ENCODE measurements at places on chromosomes 6 and 20. TPM values are rescaled to one million over a fixed set of nuclear protein-coding genes. Genes with fewer than 3 reads are reported as not detected.
A peak's percentile ranks its signal among the peaks of the same experiment; 100 is the strongest.

The DEFB127 gene
- not detected for total RNA-seq

DNA sequence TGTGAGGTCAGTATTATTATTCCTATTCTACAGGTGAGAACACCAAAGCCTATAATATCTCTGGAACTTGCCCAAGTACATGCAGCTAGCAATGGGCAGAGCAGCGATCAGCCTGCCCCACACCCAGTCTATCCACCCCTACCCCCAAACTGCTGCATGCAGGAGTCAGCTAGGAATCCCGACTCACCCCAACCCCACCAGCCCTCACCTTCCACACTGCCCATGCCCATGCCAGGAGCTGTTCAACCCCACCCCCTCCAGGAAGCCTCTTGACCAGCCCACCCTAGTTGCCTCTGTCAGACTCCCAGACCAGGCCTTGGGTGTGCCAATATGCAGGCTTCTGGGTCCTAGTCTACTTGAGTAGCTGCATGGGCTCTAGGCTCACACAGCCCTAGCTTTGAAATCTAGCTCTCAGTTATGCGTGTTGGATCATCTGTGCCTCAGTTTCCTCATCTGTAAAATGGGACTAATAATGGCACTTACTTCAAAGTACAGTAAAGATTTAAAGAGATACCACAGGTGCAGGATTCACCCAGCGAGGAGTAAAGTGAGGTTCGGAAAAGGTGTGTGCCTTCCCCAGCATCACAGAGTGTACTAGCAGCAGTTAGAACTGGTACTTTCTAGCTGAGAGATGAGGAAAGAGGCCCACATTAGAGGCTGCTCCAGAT is 173.2 kb downstream of the VEGFA start:
- DNase-seq: no peak
- no peaks in the 10 kb centered on the region for H3K4me1 ChIP-seq
- peaks cover 4% of the 10 kb centered on the region for H3K27me3 ChIP-seq
- no peak overlapping the region for H3K4me3 ChIP-seq
- no peaks in the 10 kb centered on the region for H3K36me3 ChIP-seq

The ZBP1 gene
- 51.9 TPM for total RNA-seq

- DNase-seq: no peak
- H3K27me3 ChIP-seq: no peaks in the 10 kb centered on the region
- H3K4me3 ChIP-seq: no peak overlapping the region
- H3K4me1 ChIP-seq: no peaks in the 10 kb centered on the region
Observed at GRCh38 chr20:25460566-25461280, 53.2 kb downstream of the GINS1 start.

DNA sequence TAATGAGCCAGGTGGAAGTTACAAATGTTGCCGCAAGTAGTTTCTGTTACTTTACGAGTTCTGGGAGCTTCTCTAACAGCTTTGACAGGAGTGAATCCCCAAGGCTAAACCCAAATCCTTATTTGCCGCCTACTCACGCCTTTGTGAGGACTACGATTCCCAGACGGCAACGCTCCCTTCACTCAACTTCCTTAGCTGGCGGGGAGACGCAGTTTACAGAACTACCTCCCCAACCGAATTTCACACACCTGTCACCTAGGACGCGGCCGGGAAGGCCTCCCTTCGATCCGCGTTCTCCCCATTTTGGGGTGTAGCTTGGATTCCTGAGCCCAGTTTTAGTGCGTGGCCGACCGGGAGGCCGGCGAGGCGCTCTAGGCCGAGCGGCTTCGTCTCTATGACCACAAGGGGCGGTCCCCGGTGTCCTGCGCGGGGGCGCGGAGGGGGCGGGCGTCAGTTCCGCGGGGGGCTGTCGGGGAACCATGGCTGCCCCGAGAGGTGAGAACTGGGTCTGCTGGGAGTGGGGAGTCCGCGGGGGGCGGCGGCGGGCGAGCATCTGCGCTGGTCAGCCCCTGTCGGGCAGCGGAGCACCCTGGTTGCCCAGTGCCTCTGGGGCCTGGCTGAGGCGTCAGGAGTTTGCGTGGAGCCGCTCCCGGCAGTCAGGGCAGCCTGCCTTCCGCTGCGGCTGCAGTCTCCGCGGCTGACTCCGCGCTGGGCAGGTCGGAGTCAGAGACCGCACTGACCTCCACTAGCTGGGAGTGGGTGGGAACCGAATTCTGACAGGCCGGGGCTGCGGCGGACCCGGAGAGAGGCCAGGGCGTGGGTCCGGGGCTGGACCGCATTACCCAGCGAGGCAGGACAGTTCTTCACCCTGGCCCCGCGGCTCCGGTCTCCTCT is at the start of gene SLC35A1:
Gene SLC35A1, plus strand, starts transcription at position 450 of the 894 bp plus-strand sequence. Its CDS starts 30 bp downstream, at position 480.
- peak within 1 kb of the TSS; percentile 91 for H3K27ac ChIP-seq
- peaks cover 7% of the 10 kb centered on the region for H3K27me3 ChIP-seq
- peaks cover 4% of the 10 kb centered on the region for H3K36me3 ChIP-seq
- peak; percentile 82 for DNase-seq
- H3K4me1 ChIP-seq: peaks cover 24% of the 10 kb centered on the region

- no peaks in the 10 kb centered on the region for H3K27me3 ChIP-seq
- no peak overlapping the region for H3K4me3 ChIP-seq
- H3K27ac ChIP-seq: peak overlapping the region; percentile 58
Observed at GRCh38 chr6:135170849-135171248, 10.3 kb upstream of the MYB start.

DNA sequence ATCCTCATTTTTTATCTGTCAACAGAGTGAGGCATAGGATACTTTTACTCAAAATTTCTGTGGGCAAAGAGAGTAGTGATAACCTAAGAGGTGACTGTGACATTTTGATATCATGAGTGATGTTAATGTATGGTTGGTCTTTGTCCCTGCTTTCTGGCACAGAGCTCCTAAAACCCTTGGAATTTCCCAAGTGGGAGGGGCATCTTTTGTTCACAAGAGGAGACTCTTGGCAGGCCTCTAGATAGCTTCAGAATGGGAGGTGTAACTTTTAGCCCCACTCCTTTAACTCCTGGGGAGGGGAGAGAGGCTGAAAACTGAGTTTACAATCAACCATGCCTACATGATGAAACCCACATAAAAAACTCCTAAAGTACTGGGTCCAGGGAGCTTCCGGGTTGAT is 527.8 kb downstream of the RFPL4B start:
- H3K36me3 ChIP-seq: no peaks in the 10 kb centered on the region
- no peaks in the 10 kb centered on the region for H3K4me1 ChIP-seq
- DNase-seq: no peak
- H3K4me3 ChIP-seq: no peak overlapping the region
- H3K27ac ChIP-seq: no peak overlapping the region

GRCh38 chr6:113331021-113331420 is 526.1 kb upstream of the MARCKS start:
- no peaks in the 10 kb centered on the region for H3K27me3 ChIP-seq
- no peak for DNase-seq
- no peak overlapping the region for H3K4me3 ChIP-seq
- H3K4me1 ChIP-seq: no peaks in the 10 kb centered on the region

DNA sequence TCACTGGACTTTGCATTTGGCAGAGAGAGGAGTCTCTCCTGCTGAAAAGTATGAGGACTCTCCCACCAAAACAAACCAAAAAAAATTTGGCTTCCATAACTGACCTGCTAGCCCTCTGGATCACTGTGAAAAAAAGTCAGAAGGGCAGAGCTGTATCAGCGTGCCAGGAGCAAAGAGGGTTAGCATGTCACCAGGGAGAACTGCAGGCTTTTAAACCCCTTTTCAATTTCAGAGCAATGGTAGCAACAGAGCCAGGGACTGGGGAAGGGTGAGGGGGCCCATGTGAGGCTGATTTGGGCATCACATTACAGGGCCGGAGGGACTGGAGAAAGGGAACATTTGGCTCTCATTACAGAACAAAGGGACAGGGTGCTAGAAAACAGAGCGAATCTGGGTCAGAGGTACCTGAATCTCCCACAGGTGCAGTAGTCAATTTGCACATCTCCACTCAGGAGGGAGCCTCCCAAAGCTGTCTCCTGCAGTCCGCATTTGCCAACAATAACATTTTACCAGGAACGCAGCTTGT is 185.7 kb upstream of the EYA4 start:
- no peak overlapping the region for H3K4me3 ChIP-seq
- DNase-seq: no peak
- no peaks in the 10 kb centered on the region for H3K36me3 ChIP-seq
- H3K27ac ChIP-seq: no peak overlapping the region
- H3K27me3 ChIP-seq: no peaks in the 10 kb centered on the region

DNA sequence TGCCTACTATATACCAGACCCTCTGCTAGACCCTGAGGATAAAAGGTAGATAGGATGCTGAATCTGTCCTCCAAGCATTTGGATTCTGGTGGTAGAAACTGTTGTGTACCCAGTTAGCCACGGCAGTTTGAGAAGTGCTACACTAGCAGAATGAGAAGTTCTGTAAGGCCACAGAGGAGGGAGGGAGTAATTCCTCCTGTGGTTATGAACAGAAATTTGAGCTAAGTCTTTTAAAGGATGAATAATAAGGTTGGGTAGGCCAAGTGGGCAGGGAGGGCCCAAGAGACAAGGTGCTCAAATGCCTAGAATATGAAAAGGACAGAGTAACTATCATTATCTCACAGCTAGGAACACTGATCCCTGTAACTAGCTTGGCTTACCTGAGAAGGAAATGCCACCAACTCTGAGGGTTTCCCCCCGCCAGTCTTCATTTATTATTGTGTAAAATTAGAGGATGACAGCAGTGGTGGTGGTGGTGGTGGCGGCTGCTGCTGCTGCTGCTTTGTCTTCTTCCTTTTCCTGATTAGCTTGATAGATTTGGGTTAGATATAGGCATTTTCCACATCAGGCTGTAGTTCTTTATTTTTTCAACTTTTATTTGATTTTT is 243.3 kb downstream of the PRL start:
- H3K4me3 ChIP-seq: no peak overlapping the region
- no peaks in the 10 kb centered on the region for H3K4me1 ChIP-seq
- no peaks in the 10 kb centered on the region for H3K36me3 ChIP-seq

DNA sequence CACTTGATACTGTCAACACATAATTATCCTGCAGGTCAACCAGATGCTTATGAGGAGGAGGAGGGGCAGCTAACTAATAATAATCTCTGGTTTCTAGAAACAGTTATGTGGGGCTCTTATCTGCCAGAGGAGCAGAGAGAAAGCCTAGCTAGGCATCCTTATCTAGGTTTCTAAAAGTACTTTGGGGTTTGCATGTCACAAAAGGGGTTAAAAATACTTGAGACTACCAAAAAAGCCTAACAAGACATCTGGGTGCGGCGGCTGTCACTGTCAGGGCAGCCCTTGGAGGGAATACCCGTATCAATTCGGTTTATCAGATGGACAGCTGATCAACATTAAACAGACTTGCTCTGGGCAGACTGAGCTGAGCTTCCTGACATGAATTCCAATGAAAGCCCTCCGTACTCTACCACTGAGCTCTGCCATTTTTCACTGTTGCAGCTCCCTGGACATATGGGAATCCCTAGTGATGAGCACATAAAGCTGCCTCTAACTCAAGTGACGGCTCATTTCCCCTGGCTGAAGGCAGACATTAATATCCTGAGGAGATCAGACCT is 166.6 kb downstream of the PDSS2 start:
- no peaks in the 10 kb centered on the region for H3K27me3 ChIP-seq
- no peaks in the 10 kb centered on the region for H3K4me1 ChIP-seq
- no peaks in the 10 kb centered on the region for H3K36me3 ChIP-seq
- H3K27ac ChIP-seq: no peak overlapping the region
- no peak for DNase-seq

DNA sequence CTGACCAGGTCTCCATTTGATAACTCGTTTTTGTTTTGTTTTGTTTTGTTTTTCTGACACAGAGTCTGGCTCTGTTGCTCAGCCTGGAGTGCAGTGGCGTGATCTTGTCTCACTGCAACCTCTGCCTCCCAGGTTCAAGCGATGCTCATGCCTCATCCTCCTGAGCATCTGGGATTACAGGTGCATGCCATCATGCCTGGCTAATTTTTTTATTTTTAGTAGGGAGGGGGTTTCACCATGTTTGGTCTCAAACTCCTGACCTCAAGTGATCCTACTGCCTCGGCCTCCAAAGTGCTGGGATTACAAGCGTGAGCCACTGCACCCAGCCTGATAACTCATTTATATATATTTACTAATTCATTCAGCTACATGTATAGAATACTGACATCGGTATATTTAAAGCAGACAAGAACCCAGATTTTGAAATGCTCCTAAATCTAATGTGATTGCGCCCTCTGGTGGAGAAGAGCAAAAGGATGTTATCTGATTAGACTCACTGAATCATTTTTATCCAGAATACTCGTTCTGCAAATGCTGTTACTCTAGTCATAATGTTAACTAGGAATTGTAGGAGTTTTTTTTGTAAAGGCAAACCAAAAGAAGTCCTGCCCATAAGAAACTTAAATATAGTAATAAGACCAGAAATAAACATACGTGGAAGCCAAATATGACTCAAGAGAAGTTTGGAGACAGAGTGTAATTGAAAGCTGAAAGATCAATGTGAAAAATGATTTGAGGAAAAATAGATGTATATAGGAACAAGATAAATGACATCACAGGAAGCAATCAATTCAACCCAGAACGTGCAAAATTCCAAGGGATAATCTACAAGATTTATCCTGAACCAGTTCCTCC is 5.3 kb upstream of the COL12A1 start:
- H3K4me3 ChIP-seq: no peak overlapping the region
- H3K36me3 ChIP-seq: no peaks in the 10 kb centered on the region
- DNase-seq: peak; percentile 39

- no peak for DNase-seq
- H3K36me3 ChIP-seq: no peaks in the 10 kb centered on the region
- no peaks in the 10 kb centered on the region for H3K4me1 ChIP-seq
- no peak overlapping the region for H3K4me3 ChIP-seq
- peaks cover 3% of the 10 kb centered on the region for H3K27me3 ChIP-seq
Observed at GRCh38 chr6:99802396-99803031, 191.5 kb downstream of the MCHR2 start.

Measured in activated CD4-positive, alpha-beta memory T cell treated with anti-CD3 and anti-CD28 coated beads, Interleukin-2, amount 10 ng/mL, durations not matched to agents 7 days and 5 days (primary cell).